ENCODE measurements at places on chromosomes 11 and 22. TPM values are rescaled to one million over a fixed set of nuclear protein-coding genes. Genes with fewer than 3 reads are reported as not detected.

DNA sequence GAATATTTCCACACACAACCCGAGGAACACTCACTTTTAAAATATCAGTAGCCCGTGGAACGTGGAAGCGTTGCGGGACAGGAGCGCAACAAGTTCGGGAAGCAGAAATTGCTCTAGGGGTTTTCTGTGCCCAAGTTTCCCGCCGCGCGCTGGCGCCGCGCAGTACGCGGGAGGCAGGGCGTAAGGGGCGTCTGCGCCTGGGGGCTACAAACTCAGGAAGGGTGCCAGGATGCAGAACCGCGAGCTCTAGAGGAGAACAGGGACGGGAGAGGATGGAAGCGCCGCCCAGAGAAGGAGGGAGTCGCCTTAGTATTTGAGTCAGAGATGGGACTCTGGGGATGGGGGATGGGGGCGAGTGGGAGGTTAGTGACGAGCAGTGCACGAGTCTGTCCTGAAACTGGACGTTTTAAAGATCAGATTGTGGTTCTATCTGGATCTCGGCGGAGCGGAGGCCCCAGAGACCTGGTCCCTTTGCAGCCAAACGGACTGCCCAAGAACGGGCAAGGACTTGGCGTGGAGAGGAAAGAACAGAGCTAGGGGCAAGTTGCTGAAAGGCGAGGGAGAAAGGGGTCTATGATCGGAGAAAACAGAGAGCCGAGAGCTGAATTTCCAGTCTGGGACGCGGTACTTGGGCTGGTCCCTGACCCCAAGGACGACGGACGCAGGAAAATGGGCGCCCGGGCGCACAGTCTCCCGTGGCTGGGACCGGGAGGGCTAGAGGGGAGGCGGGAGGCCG, 4.7 kb downstream of the BSX start:
- no peak overlapping the region for H3K4me3 ChIP-seq
- peaks cover 67% of the 10 kb centered on the region for H3K27me3 ChIP-seq
- peaks cover 17% of the 10 kb centered on the region for H3K4me1 ChIP-seq
- peak; percentile 16 for DNase-seq
- H3K36me3 ChIP-seq: no peaks in the 10 kb centered on the region
- H3K27ac ChIP-seq: no peak overlapping the region

- no peak overlapping the region for H3K27ac ChIP-seq
- no peaks in the 10 kb centered on the region for H3K36me3 ChIP-seq
- H3K4me1 ChIP-seq: peaks cover 6% of the 10 kb centered on the region
- H3K27me3 ChIP-seq: peaks cover 49% of the 10 kb centered on the region
- no peak overlapping the region for H3K4me3 ChIP-seq
Measured at GRCh38 chr11:1728931-1729691, 21.3 kb downstream of the IFITM10 start.

DNA sequence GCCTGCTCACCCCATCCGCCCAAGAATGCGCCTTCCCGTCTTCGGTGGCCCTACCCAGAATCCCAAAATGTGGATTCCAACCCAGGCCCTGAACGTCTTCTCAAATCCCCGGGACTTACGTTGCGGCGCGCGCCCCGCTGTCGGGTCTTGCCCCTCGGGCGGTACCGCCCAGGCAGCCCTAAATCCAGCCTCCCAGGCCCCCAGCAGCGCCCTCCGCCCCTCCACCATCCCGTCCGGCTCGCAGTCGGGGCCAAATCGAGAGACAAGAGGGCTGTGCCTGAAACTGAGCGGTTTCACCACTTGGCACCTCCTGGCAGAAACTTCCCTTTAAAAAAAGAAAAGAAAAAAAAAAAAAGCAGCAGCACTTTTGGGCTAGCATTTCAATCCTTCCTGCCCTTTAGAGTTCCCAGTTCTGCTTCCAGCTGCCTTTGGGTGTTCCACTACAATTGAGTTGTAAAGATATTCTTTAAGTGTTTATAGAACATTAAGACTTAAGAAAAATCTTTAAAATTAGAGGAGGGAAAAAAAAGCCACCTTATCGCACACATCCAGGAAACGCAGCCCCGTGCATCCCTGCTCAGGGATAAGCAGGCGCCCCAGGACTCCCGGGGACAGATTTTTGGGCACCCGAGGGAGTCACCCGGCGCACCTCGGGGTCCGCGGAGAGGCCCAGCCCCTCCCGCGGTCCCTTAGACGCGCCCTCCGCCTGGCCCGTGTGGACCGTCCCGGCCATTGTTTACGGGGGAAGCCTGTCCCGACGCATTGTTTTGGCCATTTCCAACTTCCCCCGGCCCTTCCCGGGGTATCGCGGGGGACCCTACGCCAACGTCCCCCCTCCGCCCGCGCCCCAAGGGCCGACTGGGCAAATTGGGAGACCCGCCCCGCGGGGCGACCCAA, 57.6 kb downstream of the KCNJ4 start:
- peaks cover 6% of the 10 kb centered on the region for H3K4me1 ChIP-seq
- H3K4me3 ChIP-seq: peak overlapping the region; percentile 80
- peaks cover 8% of the 10 kb centered on the region for H3K27me3 ChIP-seq
- peak overlapping the region; percentile 71 for H3K27ac ChIP-seq
- DNase-seq: peak; percentile 49
- no peaks in the 10 kb centered on the region for H3K36me3 ChIP-seq

DNA sequence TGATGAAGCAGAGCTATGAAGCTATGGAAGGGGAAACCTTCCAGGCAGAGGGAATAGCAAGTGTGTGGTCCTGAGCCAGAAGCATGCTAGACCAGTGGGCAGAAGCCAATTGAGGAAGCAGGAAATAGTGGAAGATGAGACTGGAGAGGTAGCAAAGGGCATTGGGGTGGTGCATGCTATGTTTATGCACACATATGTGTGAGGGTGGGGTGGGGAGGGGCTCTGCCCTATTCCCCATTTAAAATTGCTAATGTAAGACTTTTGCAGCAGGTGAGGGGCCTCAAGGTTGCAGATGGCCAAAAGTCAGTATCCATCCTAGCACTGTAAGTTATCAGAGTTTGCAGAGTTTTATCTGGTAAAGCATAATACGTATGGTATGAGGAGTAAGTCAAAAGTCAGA, 626.6 kb upstream of the KIRREL3 start:
- H3K4me3 ChIP-seq: no peak overlapping the region
- no peak for DNase-seq
- no peaks in the 10 kb centered on the region for H3K4me1 ChIP-seq
- no peaks in the 10 kb centered on the region for H3K36me3 ChIP-seq

DNA sequence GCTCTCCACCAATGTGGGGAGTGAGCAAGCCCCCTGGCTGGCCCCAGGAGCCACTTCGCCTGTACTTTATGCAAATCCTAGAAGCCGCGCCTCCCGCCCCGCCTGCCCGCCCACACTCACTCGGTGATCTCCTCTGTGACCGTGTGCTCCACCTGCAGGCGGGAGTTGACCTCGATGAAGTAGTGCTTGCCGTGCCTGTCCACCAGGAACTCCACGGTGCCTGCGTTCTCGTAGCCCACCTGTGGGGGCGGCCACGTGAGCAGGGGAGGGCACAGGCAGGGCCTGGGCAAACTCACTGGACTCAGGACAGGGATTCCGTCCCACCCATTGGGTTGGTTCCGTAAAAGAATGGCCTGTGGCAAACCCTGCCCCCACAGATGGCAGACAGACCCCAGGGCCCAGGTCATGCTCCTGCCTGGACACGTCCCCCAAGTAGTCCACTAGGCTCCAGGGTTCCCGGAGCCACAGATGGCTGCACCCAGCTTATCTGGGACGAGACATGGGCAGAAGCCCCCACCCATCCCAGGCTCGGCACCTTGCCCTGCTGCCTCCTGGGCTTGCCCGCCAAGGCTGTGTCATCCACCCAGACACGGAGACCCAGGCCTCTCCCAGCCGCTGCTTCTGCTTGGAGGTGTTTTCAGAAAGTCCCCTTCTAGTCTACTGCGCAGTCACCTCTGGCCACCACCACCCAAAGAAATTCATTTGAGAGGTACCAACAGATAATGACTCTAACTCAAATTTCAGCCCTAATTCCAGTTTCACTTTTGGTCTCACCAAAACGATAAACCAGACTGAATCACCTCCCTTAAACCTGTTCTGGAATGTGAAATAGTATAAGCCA, 12.1 kb downstream of the LRFN4 start:
- H3K4me1 ChIP-seq: peaks cover 40% of the 10 kb centered on the region
- no peak for DNase-seq
- H3K36me3 ChIP-seq: peaks cover 16% of the 10 kb centered on the region
- H3K4me3 ChIP-seq: no peak overlapping the region
- no peaks in the 10 kb centered on the region for H3K27me3 ChIP-seq
- no peak overlapping the region for H3K27ac ChIP-seq

DNA sequence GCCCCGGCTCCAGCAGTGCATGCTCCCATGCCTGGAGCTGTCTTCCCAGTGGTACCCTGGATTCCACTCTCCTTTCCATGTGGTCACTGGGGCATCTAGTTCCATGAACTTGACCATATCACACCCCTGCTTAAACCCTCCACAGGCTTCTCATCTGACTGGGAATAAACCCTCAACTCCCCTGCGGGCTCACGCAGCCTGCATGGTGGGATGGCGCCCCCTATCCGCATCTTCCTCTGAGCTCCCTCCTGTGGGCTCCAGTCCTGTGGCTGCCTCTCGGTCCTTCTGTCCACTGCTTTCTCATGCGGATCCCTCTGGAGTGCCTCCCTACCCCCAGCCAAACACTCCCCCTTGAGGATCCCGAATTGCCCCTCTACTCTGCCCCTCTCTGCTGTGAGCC, 41.4 kb upstream of the TTLL12 start:
- no peak for DNase-seq
- peaks cover 10% of the 10 kb centered on the region for H3K27me3 ChIP-seq
- no peak overlapping the region for H3K4me3 ChIP-seq
- H3K36me3 ChIP-seq: no peaks in the 10 kb centered on the region
- peaks cover 9% of the 10 kb centered on the region for H3K4me1 ChIP-seq
- no peak overlapping the region for H3K27ac ChIP-seq

GRCh38 chr11:134615041-134615615, 203.1 kb upstream of the B3GAT1 start:
- no peaks in the 10 kb centered on the region for H3K36me3 ChIP-seq
- H3K4me1 ChIP-seq: no peaks in the 10 kb centered on the region
- no peak overlapping the region for H3K27ac ChIP-seq

DNA sequence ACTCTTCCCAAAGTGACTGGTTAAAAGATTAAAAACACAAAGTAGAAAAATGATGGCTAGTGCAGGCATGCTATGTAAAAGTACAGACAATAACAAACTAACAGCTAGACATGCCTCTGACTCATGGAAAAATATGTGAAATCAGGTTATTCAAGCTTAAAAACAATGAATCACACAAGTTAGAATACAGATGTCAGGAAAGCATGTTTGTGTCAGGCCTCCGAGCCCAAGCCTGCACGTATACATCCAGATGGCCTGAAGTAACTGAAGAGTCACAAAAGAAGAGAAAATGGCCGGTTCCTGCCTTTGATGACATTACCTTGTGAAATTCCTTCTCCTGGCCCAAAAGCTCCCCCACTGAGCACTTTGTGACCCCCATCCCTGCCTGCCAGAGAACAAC, 110.1 kb downstream of the NOX4 start:
- no peak overlapping the region for H3K4me3 ChIP-seq
- peak overlapping the region; percentile 67 for H3K27ac ChIP-seq
- H3K36me3 ChIP-seq: no peaks in the 10 kb centered on the region
- no peaks in the 10 kb centered on the region for H3K27me3 ChIP-seq
- peak; percentile 84 for DNase-seq

- peak; percentile 14 for DNase-seq
- H3K27ac ChIP-seq: no peak overlapping the region
- peak overlapping the region; percentile 86 for H3K4me3 ChIP-seq
Measured at GRCh38 chr22:19292458-19293230, 1.1 kb upstream of the CLTCL1 start.

- H3K4me1 ChIP-seq: no peaks in the 10 kb centered on the region
- H3K4me3 ChIP-seq: no peak overlapping the region
- DNase-seq: no peak
- no peak overlapping the region for H3K27ac ChIP-seq
Measured at GRCh38 chr11:72561856-72562255, 112.4 kb downstream of the PDE2A start.

- H3K27ac ChIP-seq: peak overlapping the region; percentile 63
- H3K4me3 ChIP-seq: no peak overlapping the region
- DNase-seq: no peak
Measured at GRCh38 chr11:12829131-12829530, 154.9 kb downstream of the TEAD1 start.

DNA sequence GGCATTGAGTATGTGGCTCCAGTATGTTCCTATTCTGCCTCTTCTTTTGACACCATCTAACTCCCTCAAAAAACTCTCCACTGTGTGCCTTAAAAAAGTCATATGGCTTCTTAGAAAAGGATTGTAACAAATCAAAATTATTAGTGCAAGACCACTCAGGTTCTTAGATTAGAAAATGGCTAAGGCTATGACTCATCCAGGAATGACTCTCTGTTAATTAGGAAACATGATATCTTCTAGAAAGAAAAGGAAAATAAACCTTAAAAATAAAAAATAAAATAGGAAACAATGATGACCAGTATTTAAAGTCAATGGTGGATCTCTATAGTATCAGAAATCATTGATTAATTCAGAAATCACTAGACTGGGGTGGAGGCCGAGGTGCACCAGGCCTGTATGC, 21.7 kb downstream of the SLC25A17 start:
- H3K4me3 ChIP-seq: no peak overlapping the region
- H3K27me3 ChIP-seq: no peaks in the 10 kb centered on the region
- no peaks in the 10 kb centered on the region for H3K4me1 ChIP-seq
- H3K27ac ChIP-seq: no peak overlapping the region
- no peak for DNase-seq

GRCh38 chr11:69939551-69940245, 120.5 kb upstream of the FGF3 start:
- peaks cover 4% of the 10 kb centered on the region for H3K4me1 ChIP-seq
- H3K36me3 ChIP-seq: no peaks in the 10 kb centered on the region
- no peak overlapping the region for H3K4me3 ChIP-seq
- peaks cover 11% of the 10 kb centered on the region for H3K27me3 ChIP-seq
- peak overlapping the region; percentile 78 for H3K27ac ChIP-seq

GRCh38 chr11:33857933-33858371, 33.9 kb downstream of the LMO2 start:
- no peak overlapping the region for H3K27ac ChIP-seq
- peaks cover 13% of the 10 kb centered on the region for H3K27me3 ChIP-seq
- H3K4me3 ChIP-seq: no peak overlapping the region
- H3K4me1 ChIP-seq: peaks cover 4% of the 10 kb centered on the region

Gene PEX16
- 13.8 TPM for total RNA-seq

Gene GLYAT
- not detected for total RNA-seq

Gene SAA4
- total RNA-seq: not detected

Gene OMP
- 0.27 TPM for total RNA-seq

Gene POU2AF2
- not detected for total RNA-seq

Gene OR5A1
- not detected for total RNA-seq

Gene DGAT2
- 0.31 TPM for total RNA-seq

Gene OR52I1
- total RNA-seq: not detected

Gene NAV2
- total RNA-seq: 25.7 TPM

Gene APOL4
- 19.4 TPM for total RNA-seq

Gene MS4A7
- 7.4 TPM for total RNA-seq

Gene PHF21B
- 0.49 TPM for total RNA-seq

Gene SNU13
- 99.8 TPM for total RNA-seq

Gene MEN1
- 7.5 TPM for total RNA-seq

Gene LMO1
- total RNA-seq: 1.3 TPM

Gene MUC5AC
- total RNA-seq: not detected
